ENCODE measurements at places on chromosomes 5 and 9.

DNA sequence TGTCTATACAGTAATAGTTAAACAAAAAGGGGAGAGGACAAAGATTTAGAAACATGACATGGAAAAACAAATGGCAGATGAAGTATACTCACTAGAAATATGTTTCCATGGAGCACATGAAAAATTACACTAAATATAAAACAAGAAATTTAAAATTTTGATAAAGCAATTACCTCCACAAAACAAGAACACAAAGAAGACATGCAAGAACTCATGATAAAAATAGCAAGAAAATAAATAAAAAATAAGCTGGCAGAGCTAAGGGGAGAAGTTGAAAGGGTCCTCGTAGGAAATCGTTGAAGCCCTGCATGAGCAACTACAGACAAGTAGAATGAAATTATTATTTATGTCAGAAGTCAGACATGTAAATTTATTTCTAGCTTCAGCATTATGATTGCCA lies 22.6 kb upstream of the TMEM171 start:
- no peak for DNase-seq

DNA sequence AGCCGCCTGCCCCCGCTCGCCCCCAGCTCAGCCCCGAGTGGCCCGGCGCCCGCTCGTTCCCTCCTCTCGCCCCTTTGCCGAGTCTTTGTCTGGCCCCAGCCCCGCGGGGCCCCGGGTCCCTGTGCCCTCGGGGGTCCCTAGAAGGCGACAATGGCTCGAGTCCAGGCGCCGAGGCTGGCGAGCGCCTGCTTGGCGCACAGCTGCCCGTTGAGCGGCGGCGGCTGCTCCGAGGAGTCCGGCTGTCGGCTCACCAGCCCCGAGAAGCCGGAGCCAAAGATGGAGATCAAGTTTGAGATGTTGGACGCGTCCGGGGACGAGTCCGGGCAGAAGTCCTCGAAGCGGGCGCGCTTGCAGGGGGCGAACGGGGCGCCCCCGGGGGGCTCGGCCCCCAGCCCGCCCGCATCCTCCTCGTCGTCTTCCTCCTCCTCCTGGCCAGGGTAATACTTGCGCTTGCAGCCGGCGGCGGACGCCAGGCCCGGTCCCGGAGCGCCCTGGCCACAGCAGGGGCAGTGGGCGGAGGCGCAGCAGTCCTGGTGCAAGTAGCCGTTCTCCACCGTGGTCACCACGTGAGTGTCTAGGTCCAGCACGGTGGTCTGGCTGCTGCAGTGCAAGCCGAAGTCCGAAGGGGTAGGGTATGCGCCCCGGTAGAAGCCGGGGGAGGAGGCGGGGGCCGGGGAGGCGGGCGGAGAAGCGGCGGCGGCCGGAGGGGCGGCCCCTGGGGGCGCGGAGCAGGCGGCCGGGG lies 1.2 kb downstream of the IER5L start:
- no peak for DNase-seq

DNA sequence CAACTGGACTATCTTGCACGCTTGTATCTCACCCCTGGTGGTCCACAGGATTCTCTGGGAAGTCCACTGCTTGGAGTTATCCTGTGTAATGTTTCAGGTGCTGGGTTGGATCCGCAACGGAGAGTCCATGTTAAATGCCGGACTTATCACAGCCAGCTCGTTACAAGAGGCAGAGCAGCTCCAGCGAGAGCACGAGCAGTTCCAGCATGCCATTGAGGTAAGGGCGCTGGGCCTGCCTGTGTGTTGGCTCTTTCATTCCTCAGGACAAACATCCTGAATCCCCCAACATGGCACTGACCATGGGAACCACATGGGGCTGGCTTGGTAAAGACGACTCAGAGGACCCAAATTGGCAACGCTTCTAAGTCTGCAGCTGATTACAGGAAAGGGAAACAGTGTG lies 214.8 kb upstream of the OTULINL start:
- DNase-seq, result no peak

- no peak for DNase-seq
Observed at GRCh38 chr9:86557063-86557766, 203.0 kb upstream of the TUT7 start.

DNA sequence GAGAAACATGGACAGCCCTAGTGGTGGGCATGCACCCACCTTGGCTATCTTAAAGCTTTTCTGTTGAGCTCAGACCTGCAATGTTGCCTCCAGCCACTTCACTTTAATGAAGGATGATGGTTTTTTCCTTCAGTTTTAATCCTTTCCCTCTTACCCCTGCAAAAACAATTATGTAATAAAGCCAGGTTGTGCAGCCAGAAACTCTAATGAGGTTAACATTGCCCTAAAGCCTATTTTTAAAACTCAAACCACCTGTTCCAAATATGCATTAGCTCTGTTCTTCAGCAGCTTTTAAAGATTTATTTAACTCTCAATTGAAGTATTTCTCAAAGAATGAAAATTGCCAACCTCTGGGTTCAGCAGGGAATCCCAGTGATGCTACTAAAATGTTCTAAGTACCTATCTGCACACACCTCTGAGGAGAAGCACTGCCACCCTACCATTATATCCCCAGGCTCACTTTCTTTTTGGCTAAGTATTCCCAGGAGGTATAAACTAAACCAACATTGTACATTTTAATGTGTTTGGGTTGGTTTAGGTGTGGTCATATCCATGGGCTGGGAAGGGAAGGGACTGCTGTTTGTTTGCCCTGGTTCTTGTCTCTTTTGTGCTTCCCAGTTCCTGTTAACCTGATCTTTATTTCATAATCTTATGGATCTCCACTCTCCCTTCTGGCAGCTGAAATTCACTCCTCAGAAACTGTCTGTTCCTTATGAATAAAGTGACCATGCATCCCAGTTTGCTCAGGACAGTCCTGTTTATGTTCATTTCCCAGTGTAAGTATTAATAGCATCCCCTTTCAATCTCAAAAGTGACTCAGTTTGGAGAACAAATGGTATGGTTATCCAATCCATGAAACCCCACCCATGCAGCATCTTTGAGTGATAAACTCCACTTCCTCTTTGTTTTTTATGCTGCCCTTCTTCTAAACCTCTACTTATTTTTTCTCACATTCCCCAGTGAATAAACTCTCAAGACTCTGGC lies 251.7 kb downstream of the RAB3C start:
- DNase-seq, result no peak

GRCh38 chr5:40503439-40503838 lies 176.3 kb upstream of the PTGER4 start:
- no peak for DNase-seq

GRCh38 chr9:126906091-126906490 lies 8.5 kb upstream of the RALGPS1 start:
- DNase-seq, result no peak

- peak; percentile 87 for DNase-seq
Observed at GRCh38 chr5:123755653-123756317, 243.8 kb downstream of the CSNK1G3 start.

- DNase-seq, result no peak
Observed at GRCh38 chr9:120936764-120937122, 10.1 kb upstream of the TRAF1 start.

DNA sequence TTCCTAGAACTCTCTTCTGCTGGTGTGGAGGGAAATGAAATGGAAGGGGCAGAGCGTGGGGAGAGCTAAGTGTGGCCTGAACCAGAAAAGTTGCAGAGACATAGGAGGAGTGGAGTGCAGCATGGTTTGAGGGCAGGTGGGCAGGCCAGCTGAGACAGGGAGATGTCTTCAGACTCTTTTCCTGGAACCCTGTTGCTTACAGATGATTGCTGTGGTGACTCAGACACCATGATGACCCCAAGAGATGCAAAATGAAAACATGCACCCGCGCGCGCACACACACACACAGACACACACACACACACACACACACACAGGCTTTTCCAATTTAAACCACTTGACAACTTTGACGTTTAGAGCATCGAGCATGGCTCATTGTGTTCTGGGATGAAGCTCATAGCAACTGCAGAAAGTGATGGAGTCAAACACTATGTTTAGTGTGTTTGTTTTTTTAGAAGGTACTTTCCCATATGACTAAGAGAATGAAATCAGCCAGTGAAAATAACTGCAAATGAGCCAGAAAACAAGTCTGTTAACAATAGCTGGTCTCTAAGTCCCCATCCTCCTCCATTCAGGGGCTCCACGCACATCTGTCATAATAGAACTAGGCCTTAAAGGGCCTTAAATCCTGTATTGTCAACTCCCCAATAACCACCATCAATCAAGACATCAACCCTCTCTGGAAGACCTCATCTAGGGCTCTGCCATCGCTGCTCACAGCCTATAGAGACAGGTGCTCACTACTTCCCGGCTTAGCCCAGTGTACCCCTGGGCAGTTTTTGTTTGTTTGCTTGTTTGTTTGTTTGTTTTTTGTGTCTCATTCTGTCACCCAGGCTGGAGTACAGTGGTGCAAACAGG lies 9.6 kb downstream of the TMOD1 start:
- peak; percentile 30 for DNase-seq

Data from RCC 7860 (cell line).